ENCODE measurements at places on chromosomes 5 and 9. TPM values are rescaled to one million over a fixed set of nuclear protein-coding genes. Genes with fewer than 3 reads are reported as not detected.

GRCh38 chr5:144710637-144711036 is 540.0 kb downstream of the KCTD16 start:
- DNase-seq = no peak

DNA sequence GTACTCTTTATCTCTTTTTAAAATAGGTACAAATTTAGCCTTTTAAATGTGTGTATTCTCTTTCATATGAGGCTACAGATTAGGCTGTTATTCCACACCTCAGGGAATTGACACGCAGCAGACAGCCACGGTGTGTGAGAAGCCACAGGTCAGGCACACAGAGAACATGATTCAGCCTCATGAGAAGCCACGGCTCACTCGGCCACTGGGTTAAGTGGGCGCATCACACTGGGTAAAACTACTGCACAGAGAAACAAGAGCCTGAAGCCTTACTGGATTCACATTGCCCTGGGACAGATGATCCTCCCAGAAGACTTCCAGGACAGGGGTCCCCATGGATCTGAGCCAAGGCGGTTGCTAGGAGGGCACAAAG is 28.2 kb downstream of the LPCAT1 start:
- DNase-seq = peak; percentile 37

DNA sequence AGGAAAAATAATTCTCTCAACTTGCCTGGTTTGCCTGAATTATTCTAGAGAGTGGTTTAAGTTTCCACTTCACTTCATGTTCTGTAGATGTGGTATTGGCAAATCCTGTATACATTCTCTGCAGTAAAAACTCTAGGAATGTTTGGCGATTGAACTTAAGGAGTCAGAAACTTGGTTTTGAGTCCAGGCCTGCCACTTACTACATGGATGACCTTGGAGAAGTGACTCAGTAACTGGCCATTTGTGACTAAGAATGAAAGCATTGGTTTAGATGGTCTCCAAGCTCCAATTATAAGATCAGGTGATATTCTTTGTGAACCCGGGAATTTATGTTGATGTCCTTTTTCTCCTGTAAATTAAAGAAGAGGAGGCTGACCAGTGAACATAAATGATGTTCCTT is 233.8 kb downstream of the GAS1 start:
- no peak for DNase-seq

GRCh38 chr9:115855458-115856133 is 298.0 kb upstream of the PAPPA start:
- DNase-seq = no peak

DNA sequence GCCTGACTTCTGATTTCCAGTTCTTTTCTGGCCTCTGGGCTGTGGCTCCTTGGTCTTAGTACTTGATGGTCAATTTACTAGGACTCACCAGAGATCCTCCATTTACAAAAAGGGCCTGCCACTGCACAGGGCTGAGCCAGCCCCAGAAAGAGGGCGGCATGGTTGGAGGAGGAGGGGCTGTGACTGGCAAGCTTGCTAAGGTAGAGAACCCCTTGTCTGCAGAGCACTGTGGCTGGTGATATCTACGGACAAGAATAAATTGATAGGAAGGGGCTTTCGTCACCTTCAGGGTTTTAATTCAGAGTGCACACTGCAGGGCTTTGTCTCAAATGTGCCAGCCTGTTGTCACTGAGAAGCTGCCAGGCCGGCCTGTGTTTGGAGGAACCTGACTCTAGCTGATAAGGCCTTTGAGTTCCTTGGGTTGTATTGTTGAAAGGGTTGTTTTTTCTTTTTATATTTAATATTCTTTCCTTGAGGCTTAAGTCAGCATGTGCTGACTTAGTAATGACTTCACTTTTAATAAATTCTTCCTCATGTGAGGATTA is 15.1 kb downstream of the SLC22A5 start:
- no peak for DNase-seq

- no peak for DNase-seq
These were observed 69.4 kb downstream of the PPIC start for GRCh38 chr5:122967085-122967484.

DNA sequence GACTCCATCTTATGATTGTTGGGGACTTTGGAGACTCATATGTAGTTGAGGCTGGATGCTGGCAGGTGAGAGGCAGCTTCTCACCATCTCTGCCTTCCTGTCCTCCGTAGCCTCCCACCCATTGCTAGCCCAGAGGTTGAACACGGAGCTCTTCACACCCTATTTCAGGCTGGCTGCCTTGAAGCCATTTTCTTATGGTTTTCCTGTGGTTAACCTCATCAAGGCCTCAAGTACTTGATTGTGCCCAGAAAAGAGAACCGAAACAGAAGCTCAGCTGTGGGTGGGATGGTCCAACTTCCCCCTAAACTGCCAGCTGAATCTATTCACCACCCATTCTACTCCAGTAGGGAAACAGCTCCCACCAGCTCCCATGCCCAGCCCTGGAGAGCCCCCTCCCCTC is 102.9 kb downstream of the LIFR start:
- peak; percentile 50 for DNase-seq

- DNase-seq = peak; percentile 56
These were observed 186.3 kb downstream of the NR3C1 start for GRCh38 chr5:143217065-143217803.

DNA sequence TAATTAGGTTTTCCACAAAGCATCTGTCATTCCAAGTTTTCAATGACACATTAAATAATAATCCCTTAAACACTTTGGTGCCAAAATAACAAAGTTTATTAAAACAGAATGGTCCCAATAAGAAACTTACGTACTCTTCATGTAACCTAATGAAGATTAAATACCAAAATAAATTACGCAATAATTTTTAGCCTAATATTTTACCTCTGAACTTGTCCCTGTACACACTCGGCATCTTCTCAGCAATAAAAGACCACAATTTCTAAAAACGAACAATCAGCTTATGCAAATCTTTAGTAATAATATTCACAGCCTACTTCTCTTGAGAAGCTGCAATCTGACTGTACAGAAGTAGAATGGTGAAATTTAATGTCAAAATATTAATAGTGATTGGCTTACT is 163.6 kb downstream of the ZDHHC21 start:
- DNase-seq = no peak

DNA sequence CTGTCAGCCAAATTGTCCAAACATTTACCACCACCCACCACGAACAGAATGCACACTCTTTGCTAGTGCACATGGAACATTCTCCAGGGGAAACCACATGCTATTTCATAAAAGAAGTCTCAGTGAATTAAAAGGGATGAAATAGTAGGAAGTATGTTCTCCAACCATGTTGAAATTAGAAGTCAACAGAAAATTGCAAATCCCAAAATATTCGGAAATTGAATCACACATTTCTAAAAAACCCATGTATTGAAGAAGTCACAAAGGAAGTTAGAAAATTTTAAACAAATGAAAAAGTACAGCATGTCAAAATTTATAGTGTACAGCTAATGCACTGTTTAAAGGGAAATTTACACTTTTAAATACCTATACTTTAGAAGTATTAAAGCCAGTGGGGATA is 50.8 kb downstream of the TGFBR1 start:
- no peak for DNase-seq

GRCh38 chr5:850511-851006 is at the start of gene ZDHHC11:
Gene ZDHHC11 (minus strand): TSS chr5:850986. CDS start chr5:850602, 384 bp downstream.
- DNase-seq = no peak

- no peak for DNase-seq
These were observed 114.4 kb downstream of the DOCK2 start for GRCh38 chr5:169751490-169751889.

DNA sequence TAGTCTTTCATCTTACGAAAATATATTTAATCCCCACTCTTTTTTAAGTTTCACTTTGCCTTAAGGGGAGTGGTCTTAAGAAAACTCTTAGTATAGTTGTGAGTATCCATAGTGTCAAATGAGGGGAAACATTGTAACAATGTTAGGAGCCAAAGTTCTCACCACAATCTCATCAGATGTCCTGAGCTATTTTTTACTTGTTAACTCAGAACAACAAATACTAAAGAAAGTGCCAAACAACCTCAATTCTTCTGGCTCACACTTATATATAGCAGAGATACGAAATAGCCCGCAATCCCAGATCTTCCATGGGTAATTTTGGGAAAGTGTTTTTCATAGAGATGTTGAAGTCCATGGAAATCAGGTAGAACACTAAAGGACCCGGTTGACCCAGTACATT is 194.0 kb upstream of the DMRT1 start:
- no peak for DNase-seq

GRCh38 chr5:124034963-124035362 is 523.0 kb downstream of the CSNK1G3 start:
- no peak for DNase-seq

GRCh38 chr9:69798744-69799143 is 21.9 kb upstream of the CFAP95 start:
- no peak for DNase-seq

- DNase-seq = no peak
These were observed 39.2 kb downstream of the TLE4 start for GRCh38 chr9:79610791-79611614.

DNA sequence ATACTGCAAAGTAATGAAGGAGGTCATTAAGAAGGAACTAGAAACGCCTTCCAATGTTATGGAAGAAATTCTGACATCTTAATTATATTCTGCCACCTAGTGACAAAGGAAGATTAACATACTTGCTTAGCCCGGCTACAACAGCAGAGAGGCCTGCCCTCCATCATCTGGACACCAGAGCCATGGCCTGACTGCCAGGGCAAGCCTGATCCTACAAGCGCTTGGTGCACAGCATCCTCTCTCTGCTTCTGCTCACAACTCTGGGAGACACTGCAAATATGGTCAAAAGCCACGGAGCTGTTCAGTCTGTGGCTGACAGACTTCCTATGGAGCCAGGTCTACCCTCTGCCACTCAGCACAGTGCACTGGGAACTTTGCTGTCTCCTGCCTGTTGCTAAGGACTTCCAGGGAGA is 87.3 kb upstream of the SLC44A1 start:
- DNase-seq = peak; percentile 46

DNA sequence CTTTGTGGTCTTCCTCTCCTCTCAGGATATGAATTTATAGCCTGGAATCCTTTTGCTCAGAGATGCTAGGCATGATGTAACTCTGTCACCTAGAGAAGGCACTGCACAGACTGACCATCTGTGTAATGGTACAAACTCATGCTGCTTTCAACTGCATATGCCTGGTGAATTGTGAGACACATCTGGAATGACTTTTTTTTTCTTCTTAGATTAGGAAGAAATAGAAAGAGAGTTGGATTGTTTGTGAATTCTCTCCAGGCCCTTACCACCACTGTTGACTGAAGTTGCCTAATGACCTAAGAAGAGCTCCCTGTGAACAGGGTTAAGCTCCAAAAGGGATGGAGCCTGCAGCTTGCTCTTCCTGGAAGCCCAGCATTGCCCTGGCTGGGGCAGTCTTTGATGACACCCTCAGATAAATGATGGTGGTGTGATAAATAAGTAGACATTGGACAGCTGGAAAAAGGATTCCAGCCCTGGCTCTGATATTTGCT is 47.8 kb upstream of the TRIM32 start:
- no peak for DNase-seq

- DNase-seq = no peak
These were observed 18.3 kb downstream of the PTGES2 start for GRCh38 chr9:128109050-128109709.

DNA sequence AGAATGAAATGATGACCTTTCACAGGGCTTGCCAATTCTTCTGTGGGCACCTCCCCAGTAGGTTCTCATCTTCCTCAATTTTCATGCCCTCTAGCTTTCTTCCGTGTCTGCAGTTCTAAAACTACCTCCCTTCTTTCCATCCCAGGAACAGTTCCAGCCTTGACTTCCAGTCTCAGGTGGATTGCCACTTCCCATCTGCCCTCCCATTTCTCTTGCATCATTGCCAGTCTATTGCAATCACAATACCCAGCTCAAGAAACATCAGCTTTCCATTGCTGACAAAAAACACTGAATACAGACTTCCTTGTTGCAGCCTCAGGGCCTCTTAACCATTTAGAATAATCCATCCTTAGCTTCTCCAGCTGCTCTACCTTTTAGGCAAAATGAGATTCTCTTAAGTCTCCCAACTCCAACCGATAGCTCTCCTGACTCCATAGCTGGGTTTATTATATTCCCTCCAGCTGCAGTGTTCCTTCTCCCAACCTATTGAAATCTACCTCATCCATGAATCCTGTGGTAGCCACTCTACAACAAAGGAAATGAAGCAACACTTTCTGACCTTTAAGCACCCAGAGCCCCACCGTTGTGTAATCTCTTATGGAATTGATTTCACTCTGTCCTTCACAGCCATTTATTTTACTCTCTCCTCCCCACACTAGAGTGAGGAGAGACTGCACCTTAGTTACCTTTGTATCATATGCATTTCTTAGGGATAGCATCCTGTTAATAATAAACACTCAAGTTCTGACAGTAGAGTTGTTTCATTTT is 75.6 kb upstream of the PCA3 start:
- DNase-seq = no peak

GRCh38 chr9:32292611-32293010 is 91.8 kb upstream of the ACO1 start:
- no peak for DNase-seq

DNA sequence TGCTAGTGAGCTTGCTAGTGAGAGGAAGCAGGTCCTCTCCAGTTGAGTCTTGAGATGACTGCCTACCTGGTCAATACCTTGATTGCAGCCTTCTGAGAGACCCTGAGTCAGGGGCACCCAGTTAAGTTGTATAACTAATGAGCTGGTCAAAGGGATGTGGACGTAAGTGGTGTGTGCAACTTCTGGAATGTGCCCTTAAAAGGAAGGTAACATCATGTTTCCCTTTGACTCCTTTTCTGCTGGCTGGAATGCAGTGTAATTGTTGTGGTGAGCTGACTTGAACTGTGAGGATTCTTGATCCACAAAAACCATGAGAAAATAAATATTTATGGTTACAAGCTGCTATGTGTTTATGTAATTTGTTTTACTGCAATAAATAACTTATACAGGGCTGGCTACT is 2.4 kb upstream of the SNX2 start:
- DNase-seq = no peak

GRCh38 chr9:132002643-132003318 is 76.9 kb downstream of the MED27 start:
- no peak for DNase-seq

GRCh38 chr5:37638897-37639296 is 200.9 kb downstream of the GDNF start:
- DNase-seq = no peak

Gene ABLIM3
- total RNA-seq = not detected

Gene WASHC1
- total RNA-seq = 10.1 TPM

Gene PKN3
- total RNA-seq = 14.6 TPM

Gene ADAMTS12
- total RNA-seq = not detected

Gene ARSI
- not detected for total RNA-seq

Gene TXNDC8
- total RNA-seq = not detected

Gene GRXCR2
- total RNA-seq = not detected

Gene TMEM215
- total RNA-seq = not detected

Gene MRPS27
- total RNA-seq = 113 TPM

Gene SELENOP
- total RNA-seq = not detected

Gene SPATA6L
- 0.30 TPM for total RNA-seq

Gene TGFBI
- not detected for total RNA-seq

Gene CKMT2
- not detected for total RNA-seq

Gene STING1
- 178 TPM for total RNA-seq

Gene COL5A1
- total RNA-seq = 0.16 TPM

Gene ADAMTS16
- not detected for total RNA-seq
